ENCODE measurements at places on chromosomes 4 and X. TPM values are rescaled to one million over a fixed set of nuclear protein-coding genes. Genes with fewer than 3 reads are reported as not detected.

GRCh38 chrX:48083706-48084105 is 12.3 kb upstream of the ZNF630 start:
- no peak for DNase-seq
- H3K27me3 ChIP-seq, result no peaks in the 10 kb centered on the region
- no peaks in the 10 kb centered on the region for H3K4me1 ChIP-seq
- H3K4me3 ChIP-seq, result no peak overlapping the region

XAGE2 gene
- total RNA-seq, result not detected

GNRHR gene
- not detected for total RNA-seq

ATP5ME gene
- 15.6 TPM for total RNA-seq

DNA sequence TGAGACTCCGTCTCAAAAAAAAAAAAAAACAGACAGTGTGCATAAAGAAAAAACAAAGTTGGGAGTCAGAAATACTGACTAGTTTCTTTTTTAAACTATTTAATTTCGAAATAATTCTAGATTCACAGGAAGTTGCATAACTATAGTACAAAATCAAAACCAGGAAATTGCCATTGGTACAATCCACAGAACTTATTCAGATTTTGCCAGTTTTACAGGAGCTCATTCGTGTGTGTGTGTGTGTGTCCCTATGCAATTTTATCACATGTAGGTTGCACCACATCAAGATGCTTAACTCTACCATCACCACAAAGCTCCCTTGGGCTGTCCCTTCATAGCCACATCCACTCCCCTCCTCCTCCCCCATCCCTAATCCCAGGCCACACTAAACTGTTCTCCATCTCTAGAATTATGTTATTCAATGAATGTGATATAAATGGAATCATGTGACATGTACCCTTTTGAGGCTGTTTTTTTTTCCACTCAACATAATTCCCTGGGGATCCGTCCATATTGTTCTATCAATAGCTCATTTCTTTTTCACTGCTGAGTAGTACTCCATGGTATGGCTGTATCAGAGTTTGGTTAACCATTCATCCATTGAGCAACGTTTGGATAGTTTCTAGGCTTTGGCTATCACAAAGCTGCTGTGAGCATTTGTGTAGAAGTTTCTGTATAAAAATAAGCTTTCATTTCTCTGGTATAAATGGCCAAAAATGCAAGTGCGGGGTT is 16.3 kb upstream of the DDX3X start:
- no peaks in the 10 kb centered on the region for H3K27me3 ChIP-seq
- H3K4me3 ChIP-seq, result no peak overlapping the region
- DNase-seq, result peak; percentile 55
- H3K36me3 ChIP-seq, result no peaks in the 10 kb centered on the region
- H3K27ac ChIP-seq, result peak overlapping the region; percentile 20

NRK gene
- total RNA-seq, result not detected
